ENCODE measurements at places on chromosomes 16 and 17. TPM values are rescaled to one million over a fixed set of nuclear protein-coding genes. Genes with fewer than 3 reads are reported as not detected.

The RNF222 gene
- polyA plus RNA-seq = not detected

DNA sequence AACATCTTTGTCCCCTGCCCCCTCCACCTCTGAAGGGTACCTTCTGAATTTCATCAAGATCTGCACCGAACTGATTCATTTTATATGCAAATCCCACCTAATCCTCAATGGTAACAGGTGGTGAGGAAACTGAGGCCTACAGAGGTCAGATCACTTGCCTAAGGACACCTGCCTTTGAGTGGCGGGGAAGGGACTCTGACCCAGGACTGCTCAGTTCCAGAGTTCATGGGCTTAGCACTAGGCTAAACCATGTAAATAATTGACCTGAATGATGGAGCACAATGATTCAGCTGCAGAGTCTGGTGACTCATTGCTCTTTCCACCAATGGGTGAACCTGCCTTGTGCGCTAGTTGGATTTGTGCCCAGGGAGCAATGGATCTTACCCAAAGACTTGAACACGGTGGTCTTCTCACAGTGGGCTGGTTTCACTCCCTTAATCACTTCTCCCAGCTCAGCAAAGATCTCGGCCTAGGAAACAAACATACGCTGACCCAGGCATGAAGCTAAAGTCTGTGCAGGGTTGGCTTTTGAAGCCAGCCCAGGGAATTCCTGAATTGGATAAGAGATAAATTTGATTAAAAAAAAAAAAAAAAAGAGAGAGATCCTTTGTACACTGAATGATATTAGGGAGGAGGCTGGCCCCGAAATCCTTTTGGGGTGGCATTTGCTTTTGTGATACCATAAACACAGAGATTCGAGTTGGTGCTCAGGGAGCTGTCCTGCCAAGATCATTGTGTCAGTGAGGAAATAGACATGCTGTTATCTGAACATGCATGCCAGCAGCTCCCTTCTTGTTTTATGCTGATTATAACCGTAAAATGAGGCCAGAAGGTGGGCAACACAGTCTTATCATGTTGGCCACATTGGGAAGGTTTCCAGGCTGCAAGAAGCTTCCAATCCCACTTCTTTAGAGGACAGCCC, 17.0 kb downstream of the CRYM start:
- no peak overlapping the region for H3K27ac ChIP-seq
- peak; percentile 74 for DNase-seq
- H3K4me3 ChIP-seq = no peak overlapping the region

The CPPED1 gene
- 38.1 TPM for polyA plus RNA-seq

DNA sequence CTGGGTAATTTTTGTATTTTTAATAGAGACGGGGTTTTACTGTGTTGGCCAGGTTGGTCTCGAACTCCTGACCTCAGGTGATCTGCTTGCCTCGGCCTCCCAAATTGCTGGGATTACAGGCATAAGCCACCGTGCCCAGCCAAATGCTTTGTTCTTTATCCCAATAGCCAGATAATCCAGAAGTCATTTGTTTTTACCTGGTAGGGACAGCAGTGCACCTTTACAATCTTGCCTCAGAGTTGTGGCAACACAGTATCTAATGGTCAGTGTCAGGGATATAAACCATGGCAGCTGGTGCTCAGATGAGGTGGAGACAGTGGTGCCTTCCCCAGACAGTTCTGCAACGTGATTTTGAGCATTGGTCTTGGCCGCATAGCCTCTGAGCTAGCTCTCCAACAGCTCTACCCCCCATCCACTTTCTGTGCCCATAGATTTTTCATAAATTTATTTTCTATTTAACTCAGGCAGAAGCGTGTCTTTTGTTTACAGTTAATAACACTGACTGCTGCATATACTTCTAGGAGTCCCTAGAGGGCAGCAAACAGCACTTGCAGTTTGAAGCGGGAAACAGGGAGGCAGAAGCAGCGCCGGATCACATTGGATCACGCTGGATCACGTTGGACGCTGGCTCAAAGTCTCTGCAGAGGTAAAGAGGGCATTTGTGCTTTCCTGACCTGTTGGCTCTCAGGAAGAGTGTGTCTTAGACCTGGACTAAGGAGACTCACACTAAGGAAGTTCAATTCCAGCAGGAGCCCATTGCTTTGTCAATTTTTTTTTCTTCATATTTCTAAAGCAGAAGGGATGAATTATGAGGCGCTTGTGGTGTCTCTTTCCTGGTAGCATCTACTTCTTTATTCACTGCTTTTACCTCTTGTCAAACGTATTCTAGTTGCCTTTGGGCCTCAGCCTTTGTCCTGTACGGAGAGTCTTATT, 5.1 kb upstream of the GGT6 start:
- H3K36me3 ChIP-seq = no peaks in the 10 kb centered on the region
- H3K4me3 ChIP-seq = no peak overlapping the region
- no peaks in the 10 kb centered on the region for H3K27me3 ChIP-seq
- peak; percentile 78 for DNase-seq

- no peak for DNase-seq
- no peaks in the 10 kb centered on the region for H3K27me3 ChIP-seq
- no peak overlapping the region for H3K27ac ChIP-seq
- no peak overlapping the region for H3K4me3 ChIP-seq
Observed at GRCh38 chr17:4934173-4934979, 2.3 kb downstream of the GP1BA start.

- H3K27me3 ChIP-seq = no peaks in the 10 kb centered on the region
- no peak for DNase-seq
- no peaks in the 10 kb centered on the region for H3K36me3 ChIP-seq
- no peak overlapping the region for H3K4me3 ChIP-seq
- no peak overlapping the region for H3K27ac ChIP-seq
Observed at GRCh38 chr16:23856251-23856709, 20.5 kb downstream of the PRKCB start.

The AXIN1 gene
- polyA plus RNA-seq = 13.8 TPM

GRCh38 chr16:138049-138417, 440 bp downstream of the NPRL3 start:
- peak; percentile 30 for DNase-seq
- peaks cover 16% of the 10 kb centered on the region for H3K4me1 ChIP-seq
- H3K36me3 ChIP-seq = no peaks in the 10 kb centered on the region
- no peaks in the 10 kb centered on the region for H3K27me3 ChIP-seq
- H3K27ac ChIP-seq = no peak overlapping the region
- peak overlapping the region; percentile 84 for H3K4me3 ChIP-seq

DNA sequence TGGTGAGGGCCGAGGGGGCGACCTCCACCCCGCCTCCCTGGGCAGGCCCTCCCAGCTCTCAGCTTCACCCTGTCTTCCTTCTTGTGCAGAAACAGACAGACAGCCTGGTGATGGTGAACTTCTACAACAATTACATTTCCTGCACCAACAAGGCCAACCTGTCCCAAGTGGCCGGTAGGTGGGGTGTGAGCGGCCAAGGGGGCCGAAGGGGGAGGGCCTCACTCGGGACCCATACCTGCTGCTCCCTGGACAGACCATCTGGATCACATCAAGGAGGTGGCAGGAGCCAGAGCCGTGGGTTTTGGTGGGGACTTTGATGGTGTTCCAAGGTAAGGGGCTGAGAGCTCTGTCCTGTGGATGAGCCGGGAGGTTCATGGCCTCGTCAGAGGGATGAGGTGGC, 20.1 kb downstream of the CHMP1A start:
- peaks cover 9% of the 10 kb centered on the region for H3K27me3 ChIP-seq
- no peaks in the 10 kb centered on the region for H3K4me1 ChIP-seq
- no peak overlapping the region for H3K4me3 ChIP-seq
- no peak for DNase-seq
- no peaks in the 10 kb centered on the region for H3K36me3 ChIP-seq
- H3K27ac ChIP-seq = no peak overlapping the region
